HS-5 (cell line): ENCODE measurements at places on chromosomes 5 and 9.

DNA sequence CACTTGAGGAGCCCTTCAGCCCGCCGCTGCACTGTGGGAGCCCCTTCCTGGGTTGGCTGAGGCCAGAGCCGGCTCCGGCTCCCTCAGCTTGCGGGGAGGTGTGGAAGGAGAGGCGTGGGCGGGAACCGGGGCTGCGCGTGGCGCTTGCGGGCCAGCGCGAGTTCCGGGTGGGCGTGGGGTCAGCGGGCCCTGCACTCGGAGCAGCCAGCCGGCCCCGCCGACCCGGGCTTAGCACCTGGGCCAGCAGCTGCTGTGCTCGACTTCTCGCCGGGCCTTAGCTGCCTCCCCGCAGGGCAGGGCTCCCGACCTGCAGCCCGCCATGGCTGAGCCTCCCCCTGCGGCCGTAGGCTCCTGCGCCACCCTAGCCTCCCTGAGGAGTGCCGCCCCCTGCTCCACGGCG, 6.2 kb upstream of the SHB start:
- DNase-seq: no peak

- no peak for DNase-seq
These were observed 145.7 kb downstream of the ARHGAP26 start for GRCh38 chr5:142915813-142916424.

DNA sequence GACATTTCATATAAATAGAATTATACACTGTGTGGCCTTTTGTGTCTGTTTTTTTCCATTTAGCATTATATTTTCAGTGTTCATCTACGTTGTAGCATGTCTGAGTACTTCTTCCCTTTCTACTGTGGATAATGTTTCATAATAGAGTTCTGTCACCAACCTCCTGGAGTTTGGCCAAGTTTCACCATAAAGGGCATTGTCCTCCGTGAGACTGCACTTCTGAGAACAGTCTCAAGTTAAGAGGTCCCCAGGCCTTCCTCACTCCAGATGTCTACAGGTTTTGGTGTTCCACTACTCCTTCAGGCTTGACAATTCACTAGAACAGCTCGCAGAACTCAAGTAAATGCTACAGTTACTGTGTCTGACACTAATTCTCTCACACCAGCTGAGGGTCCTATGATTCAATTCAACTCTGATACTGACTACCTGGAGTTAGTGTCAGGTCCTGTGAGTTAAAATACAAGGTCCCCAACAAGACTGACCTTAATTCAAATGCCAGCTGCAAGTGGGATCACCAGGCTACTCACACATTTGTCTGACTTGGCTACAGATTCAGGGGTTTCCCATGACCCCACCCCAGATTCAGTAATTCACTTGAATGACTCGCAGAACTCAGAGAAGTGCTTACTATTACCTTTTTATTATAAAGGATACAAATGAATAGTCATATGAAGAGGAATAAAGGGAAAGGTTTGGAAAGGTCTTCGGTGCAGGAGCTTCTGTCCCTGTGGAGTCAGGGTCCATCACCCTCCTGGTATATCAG, 31.1 kb downstream of the SLC35A4 start:
- DNase-seq: no peak

DNA sequence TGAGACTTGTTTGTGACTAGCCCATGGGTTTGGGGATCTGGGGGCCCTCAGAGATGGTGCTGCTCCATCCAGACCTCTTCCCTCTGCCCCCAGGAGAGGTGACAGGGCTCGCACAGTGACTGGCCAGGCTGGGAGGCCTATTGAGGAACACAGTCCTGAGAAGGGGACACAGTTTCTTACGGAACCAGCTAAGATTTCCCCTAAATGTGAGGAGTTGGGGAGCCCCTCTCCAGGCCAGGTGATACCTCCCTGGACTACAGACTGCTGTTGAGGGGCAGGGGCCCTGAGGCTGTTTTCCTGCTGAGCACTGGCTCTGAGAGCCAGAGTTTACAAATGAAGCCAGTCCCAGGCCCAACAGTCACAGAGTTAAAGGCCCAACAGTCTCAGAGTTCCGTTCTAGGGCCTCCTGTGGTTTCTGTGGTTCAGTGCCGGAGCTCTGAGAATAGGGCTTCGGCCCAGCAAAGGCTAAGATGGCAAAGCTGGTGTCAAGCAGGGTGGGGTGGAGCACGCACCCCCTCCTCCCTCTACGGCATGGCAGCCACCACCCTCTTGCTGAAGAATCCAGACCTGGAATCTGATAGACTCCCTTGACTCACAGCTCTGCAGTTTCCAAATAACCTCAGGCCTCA, 1.1 kb upstream of the SEMA4D start:
- DNase-seq: no peak

GRCh38 chr5:56185768-56186311, 47.3 kb downstream of the ANKRD55 start:
- DNase-seq: no peak

DNA sequence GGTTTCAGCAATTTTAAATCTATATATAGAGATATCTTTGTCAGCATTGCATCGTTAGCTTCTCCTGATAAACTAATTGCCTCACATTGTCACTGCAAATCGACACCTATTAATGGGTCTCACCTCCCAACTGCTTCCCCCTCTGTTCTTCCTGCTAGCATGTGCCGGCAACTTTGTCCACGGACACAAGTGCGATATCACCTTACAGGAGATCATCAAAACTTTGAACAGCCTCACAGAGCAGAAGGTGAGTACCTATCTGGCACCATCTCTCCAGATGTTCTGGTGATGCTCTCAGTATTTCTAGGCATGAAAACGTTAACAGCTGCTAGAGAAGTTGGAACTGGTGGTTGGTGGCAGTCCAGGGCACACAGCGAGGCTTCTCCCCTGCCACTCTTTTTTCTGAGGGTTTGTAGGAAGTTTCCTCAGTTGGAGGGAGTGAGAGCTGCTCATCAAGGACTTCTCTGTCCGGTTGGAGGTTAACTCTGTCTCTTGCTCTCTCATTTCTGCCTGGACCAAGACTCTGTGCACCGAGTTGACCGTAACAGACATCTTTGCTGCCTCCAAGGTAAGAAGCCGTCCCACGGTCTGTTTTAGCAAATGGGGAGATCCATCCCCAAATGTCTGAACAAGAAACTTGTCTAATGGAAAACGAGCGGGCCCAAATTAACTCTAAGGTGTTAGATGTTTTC, at the start of gene IL4:
IL4 (plus strand) TSS at position 51 of the 692 bp plus-strand sequence; CDS start at position 113, 62 bp downstream.
- no peak for DNase-seq

DNA sequence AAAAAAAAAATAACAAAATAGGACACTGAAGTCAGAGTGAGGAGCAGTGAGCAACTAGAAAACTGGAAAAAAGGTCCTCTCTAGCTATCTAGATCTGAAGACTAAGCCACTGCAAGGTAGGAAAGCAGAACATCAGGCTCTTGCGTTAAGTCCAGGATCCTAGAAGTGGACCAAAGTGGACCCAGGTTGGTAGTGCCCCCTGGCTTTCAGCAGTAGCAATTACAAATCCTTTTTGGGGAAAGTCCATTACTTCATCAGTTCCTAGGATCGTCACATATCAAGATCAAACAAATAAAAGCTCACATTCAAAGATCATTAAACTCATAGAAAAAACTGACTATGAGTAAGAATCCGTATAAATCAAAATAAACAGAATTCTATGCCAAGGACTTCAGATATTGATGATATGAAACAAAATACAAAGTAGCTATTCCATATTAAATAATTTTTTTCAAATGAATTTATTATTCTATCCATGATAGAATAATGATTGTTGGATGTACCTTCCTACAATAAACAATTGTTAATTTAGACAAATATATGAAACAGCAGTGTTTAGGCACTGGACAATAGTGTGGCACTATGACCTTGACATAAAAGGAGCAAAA, 6.5 kb upstream of the RICTOR start:
- no peak for DNase-seq

- no peak for DNase-seq
These were observed 41.9 kb upstream of the IPPK start for GRCh38 chr9:92711844-92712243.

GRCh38 chr5:153153086-153153485, 337.4 kb upstream of the GRIA1 start:
- DNase-seq: no peak

GRCh38 chr9:87343816-87344430, 153.7 kb upstream of the DAPK1 start:
- no peak for DNase-seq
